ENCODE measurements at places on chromosomes 13 and 19.

- no peak for DNase-seq
Measured at GRCh38 chr19:11164879-11165406, 9.4 kb upstream of the SPC24 start.

GRCh38 chr13:110471833-110472162 is 89.7 kb downstream of the RAB20 start:
- no peak for DNase-seq

- DNase-seq: no peak
Measured at GRCh38 chr13:72194523-72194922, 327.5 kb upstream of the DACH1 start.

DNA sequence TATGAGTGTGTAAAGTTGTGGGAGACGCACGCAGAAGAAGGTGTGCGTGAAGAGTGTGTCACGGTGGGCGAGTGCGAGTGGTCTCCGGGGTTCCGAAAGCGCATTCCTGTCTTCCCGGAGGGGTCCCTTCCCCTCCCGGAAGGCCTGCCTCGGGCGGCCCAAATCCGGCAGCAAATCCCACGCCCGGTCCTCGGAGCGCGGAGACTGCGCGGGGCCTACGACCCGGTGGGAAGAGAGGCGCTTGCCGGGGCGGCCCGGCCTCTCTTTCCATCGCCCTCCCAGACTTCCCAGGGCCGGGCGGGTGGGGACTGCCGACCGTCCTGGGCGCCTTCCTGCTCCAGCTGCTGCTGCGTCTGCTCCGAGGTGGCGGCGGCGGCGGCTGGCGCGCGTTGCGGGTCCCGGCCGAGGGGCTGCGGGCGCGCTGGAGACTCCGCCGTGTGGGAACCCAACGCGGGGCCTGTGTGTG is 2.1 kb downstream of the ZIC5 start:
- no peak for DNase-seq

DNA sequence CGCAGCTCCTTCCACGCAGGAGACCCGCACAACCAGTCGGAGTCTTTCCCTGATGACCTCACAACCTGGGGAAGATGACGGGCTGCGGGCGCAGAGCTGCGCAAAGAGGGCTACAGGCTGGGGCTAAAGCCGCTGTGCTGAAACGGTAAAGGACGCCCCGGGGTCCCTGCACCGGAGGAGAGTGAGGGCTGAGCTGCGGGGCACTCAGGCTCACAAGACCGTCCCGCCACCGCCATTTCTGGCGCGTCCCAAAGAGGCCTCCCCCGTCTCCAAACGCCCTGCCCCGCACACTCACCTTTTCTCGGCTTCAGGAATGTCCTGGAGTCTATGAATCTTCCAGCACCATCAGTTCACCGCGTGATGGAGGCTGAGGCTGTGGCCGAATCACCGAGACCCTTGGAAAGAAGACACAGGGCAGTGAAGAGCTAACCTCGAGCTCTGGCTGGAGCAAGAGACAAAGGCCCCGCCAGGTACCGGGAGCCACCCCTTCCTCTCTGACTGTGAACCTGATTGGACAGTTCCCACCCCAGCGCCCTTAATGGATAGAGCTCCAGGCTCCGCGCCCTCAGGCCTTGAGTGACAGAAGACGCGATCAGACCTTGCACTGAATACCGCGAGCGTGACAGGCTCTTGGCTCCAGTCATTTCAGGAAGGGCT is 41.8 kb upstream of the ZNF429 start:
- DNase-seq: no peak

DNA sequence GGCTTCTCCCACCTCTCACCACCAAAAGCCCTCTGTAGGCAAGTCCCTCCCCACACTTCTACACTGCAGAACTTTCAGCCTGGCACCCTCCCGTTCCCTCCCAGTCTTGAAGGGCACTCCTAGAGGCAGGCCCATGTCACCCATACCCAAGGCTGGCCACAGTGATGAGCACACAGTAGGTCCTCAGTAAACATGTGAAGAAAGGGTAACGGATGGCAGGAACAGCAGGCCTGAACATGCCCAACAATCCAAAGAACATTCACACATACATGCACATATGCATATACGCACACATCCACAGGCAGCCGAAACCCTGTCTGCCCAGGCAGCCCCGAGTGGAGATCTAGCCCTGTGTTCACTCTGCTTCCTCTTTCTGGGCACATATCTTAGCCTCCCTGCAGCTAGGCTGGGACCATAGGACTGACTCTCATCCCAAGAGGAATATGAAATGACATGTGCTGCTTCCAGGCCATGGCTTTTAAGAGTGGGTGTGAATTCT is 55.2 kb downstream of the CEBPG start:
- no peak for DNase-seq

- DNase-seq: no peak
Measured at GRCh38 chr13:66534561-66534960, 695.6 kb downstream of the PCDH9 start.

GRCh38 chr19:9065457-9066014 is 21.3 kb upstream of the OR1M1 start:
- DNase-seq: no peak

- no peak for DNase-seq
Measured at GRCh38 chr13:50123515-50123861, 108.2 kb downstream of the KCNRG start.

- no peak for DNase-seq
Measured at GRCh38 chr19:46381756-46382345, 31.5 kb downstream of the CCDC8 start.

DNA sequence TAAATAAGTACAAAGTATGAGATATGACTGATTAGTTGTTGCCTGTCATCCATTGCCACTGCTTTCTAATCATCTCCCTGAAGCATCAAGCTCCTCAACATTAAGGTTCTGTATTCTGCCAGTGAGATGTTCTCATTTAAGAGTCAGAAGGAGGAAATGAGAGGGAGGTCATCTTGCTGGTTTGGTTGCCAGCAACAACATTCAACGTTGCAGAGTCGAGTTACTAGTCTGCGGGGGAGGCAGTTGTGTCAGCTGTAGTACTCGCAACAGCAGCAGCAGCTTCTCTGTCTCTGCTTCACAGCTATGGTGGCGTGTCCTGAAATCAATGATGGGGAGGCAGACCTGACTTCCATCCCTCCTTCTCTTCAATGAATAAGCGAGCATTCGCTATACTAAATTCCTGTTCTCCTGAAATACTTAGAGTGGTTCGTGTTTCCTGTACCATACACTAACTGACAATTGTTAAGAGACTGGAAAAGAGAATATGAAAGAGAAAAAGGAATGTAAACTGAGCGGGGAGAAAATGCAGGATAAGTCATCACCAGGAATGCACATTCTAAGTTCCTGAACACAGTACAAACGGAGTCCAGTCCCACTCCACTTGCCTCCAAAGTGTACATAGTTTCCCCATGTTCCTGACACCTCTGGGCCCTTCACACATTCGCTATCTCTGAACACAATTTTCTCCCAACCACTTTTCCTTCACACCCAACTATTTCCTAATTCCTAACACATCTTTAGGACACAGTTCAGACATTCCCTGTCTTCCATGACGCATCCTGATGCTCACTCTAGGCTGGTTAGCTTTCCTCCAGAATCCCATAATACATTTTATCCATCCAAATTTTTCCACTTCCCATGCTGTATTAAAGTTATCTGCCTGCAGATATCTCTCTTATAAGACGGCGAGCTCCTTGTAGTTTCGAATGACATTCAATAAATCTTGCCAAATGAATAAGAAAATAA is 263.0 kb downstream of the KLF12 start:
- no peak for DNase-seq

GRCh38 chr19:9863759-9864158 is 28.6 kb downstream of the PIN1 start:
- no peak for DNase-seq

All from stimulated activated CD4-positive, alpha-beta T cell treated with anti-CD3 and anti-CD28 coated beads, Interleukin-15, amount 100 ng/mL, for 1 hour (primary cell).